H7 (cell line): ENCODE measurements at places on chromosomes 11 and 22. TPM values are rescaled to one million over a fixed set of nuclear protein-coding genes. Genes with fewer than 3 reads are reported as not detected.

- no peak for DNase-seq
Observed at GRCh38 chr11:132982772-132983640, 549.3 kb downstream of the OPCML start.

DNA sequence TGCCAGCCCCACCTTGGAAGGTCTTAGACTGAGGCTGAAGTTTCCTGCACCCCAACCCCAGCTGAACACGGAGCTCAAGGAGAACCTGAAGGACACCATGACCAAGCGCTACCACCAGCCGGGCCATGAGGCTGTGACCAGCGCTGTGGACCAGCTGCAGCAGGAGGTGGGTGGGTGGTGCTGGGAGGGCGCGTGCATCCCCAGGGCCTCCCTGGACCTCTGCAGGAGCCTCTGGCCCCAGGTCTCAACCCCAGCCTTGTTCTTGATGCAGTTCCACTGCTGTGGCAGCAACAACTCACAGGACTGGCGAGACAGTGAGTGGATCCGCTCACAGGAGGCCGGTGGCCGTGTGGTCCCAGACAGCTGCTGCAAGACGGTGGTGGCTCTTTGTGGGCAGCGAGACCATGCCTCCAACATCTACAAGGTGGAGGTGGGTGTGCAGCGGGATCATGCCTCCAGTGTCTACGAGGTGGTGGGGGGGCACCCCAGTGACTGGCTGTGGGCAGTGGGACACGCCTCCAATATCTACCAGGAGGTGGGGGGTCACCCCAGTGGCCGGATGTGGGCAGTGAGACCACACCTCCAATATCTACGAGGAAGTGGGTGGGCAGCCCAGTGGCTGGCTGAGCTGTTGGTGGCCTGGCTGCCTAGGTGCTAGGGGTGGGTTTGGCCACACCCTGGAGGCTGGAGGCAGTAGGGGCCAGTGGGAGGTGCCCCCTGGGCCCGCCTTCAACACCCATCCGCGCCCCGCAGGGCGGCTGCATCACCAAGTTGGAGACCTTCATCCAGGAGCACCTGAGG lies 4.6 kb downstream of the CD151 start:
- no peak for DNase-seq

GRCh38 chr11:134036492-134037045 lies 32.3 kb upstream of the JAM3 start:
- DNase-seq = peak; percentile 80

Gene RFPL2
- total RNA-seq = 0.15 and 0.45 TPM in 2 replicates

DNA sequence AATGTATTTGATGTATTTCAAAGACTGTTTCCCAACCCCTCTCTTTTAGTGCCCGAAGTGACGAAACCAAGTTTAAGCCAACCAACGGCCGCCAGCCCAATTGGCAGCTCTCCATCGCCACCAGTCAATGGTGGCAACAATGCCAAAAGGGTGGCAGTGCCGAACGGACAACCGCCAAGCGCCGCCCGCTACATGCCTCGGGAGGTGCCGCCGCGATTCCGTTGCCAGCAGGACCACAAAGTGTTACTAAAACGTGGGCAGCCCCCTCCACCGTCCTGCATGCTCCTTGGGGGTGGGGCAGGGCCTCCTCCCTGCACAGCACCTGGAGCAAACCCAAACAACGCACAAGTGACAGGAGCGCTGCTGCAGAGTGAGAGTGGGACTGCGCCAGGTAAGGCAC lies 84.1 kb downstream of the TNRC6B start:
- no peak for DNase-seq

Gene TSG101
- total RNA-seq = 53.0 and 72.3 TPM in 2 replicates
